ENCODE measurements at places on chromosomes 7 and 10.
A peak's percentile ranks its signal among the peaks of the same experiment; 100 is the strongest.

DNA sequence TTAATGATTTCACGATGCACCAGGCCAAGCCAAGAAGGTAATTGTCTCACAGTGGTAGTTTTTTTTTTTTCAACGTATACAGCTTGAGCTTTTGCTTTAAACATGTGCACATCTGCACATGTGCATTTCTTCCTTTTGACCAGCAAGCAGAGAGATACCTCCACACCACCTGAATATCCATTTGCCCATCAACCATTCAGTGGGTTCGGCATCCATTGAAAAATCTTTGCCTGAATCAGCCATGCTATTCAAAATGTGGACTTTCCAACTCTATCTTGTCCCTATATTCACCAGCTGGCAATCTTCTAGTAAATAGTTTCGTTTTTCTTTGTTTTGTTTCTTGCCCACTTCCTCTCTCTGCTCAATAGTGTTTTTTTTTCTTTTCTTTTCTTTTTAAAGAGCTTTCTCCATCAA, 7.7 kb upstream of the TRA2A start:
- DNase-seq = no peak

GRCh38 chr10:94292434-94293090, 70.2 kb downstream of the NOC3L start:
- peak; percentile 64 for DNase-seq

- no peak for DNase-seq
Observed at GRCh38 chr7:125572414-125572813, 642.8 kb upstream of the POT1 start.

DNA sequence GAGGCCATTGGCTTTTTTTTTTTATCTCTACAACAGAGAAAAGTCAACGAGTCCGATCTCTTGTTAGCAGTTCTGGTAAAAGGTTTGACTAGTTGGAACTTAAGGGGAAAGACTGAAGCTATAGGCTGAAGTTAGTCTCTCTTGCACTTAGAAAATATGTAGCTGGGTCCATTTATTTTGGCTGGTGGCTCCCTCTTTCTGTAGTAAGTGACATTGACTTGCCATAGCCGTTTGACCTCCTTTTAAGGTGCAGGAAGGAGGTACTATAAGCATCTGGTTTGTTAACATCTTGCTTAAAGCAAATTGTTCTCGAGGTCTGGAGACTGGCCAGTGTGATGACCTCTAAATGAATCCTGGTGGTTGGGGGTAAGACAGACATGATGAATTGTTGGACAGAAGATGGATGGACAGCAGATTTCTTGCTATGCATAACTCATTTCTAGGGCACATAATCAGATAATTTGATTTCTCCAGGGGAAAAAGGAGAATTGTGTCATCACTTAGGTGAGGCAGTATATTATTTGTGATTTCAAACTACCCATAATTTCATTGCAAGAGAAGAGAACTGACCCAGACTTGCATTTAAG, 356.3 kb upstream of the GALNT17 start:
- no peak for DNase-seq

DNA sequence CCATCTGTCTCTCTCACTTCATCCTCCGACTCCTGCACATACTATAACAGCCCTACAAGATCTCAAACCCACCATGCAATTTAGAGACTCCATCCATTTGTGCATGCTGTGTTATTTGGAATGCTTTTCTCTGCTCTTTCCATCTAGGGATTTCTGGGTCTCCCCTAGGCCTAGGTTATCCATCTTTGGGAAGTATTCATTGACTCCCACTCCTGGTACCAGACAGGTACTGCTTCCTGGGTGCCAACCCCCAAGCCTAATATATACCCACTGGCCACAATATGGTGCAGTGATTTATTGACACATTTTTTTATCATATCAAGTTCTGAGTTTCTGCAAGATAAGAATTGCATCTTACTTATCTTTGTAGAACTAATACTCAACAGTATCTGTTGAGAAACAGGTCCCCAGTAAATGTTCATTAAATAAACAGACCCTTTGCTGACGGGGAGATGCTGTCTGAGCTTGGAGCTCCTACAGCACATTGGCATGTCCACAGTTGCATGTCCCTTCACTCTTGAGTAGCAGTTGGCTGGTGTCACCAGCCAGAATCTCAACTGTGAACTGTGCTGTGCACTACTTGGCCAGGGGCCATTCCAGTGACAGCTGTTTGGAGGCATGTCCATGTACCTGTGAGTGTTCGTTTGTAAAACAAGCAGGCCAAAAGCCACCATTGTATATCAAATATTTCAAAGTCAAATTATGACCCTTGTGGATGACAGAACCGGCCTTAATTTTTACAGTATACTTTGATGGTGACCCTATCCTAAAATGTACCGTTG, 223.3 kb upstream of the NFE2L3 start:
- no peak for DNase-seq

DNA sequence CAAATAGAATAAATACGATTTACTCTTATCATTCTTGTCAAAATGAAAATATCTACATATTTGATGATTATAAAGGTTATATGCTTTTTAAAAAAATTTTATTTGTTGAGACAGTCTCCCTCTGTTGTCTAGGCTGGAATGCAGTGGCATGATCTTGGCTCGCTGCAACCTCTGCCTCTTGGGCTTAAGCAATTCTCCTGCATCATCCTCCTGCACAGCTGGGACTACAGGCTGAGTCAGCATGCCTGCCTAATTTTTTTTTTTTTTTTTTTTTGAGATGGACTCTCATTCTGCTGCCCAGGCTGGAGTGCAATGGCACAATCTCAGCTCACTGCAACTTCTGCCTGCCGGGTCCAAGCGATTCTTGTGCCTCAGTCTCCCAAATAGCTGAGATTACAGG, 48.9 kb downstream of the PUS7 start:
- no peak for DNase-seq

- no peak for DNase-seq
Observed at GRCh38 chr10:119078422-119079179, 2.0 kb downstream of the EIF3A start.

- no peak for DNase-seq
Observed at GRCh38 chr10:114723361-114723760, 65.3 kb upstream of the ABLIM1 start.

- no peak for DNase-seq
Observed at GRCh38 chr7:36648441-36648840, 75.9 kb downstream of the AOAH start.

- DNase-seq = peak; percentile 82
Observed at GRCh38 chr7:332646-333392, 42.8 kb downstream of the FOXL3 start.

DNA sequence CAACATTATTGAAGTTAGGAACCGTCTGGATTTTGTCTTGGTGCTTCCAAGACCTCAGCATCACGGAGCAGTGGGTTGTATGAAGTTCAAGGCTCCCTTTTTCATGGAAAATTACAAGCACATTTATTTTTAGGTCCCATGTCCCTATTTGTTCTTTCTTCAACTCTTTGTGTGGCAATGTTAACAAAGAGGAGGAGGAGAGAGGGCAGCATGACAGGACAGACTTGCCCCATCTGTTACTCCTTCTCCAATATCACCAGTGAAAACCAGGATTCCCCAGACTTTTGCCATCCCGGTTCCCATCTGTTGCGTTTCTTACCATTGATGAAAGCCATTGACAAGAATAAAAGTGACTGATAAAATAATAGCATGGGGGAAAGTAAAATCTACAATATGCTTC, 28.6 kb downstream of the EEPD1 start:
- no peak for DNase-seq

- no peak for DNase-seq
Observed at GRCh38 chr10:118926441-118926840, 103.1 kb upstream of the NANOS1 start.

- DNase-seq = no peak
Observed at GRCh38 chr10:90927293-90927692, 6.4 kb upstream of the ANKRD1 start.

DNA sequence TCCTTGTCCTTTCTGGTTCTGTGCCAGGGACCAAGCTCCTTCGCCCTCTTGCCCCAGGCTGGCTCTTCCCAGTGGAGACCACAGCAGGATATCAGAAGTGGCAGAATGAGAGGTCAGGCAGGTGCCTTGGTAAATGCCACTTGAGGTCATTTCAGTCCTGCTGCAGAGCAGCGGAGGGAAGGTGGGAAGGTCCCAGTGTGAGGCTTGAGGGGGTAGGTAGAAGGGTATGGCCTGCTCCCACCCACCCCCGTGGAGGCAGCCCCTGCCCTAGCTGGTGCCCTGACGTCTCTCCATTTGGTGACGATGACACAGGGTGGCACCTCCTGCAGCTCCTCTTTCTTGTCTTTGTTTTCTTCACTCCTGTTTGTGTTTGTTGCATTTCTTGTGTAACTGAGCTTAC, 538.8 kb downstream of the TCERG1L start:
- DNase-seq = no peak

GRCh38 chr7:5549096-5549763, 125.6 kb upstream of the TNRC18 start:
- DNase-seq = peak; percentile 58

- no peak for DNase-seq
Observed at GRCh38 chr10:6239213-6239991, 36.7 kb downstream of the PFKFB3 start.

DNA sequence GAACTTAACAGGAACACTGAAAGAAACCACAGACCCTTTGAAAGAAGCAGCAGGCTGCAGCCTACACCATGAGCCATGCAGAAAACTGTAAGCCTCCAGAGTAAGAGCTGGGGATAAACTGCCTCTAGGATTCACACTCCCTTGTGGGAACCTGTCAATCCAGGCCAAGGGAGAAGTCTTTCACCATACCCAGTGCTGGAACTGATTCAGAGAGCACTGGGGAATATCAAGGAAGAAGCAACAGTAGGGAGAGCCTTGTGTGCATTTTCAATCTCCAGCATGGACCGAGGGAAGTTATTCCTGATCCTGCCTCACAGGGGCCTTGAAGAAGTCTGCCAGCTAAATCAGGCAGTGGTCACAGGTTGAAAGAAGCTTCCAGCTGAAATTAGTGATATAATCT, 282.2 kb downstream of the AGMO start:
- no peak for DNase-seq

DNA sequence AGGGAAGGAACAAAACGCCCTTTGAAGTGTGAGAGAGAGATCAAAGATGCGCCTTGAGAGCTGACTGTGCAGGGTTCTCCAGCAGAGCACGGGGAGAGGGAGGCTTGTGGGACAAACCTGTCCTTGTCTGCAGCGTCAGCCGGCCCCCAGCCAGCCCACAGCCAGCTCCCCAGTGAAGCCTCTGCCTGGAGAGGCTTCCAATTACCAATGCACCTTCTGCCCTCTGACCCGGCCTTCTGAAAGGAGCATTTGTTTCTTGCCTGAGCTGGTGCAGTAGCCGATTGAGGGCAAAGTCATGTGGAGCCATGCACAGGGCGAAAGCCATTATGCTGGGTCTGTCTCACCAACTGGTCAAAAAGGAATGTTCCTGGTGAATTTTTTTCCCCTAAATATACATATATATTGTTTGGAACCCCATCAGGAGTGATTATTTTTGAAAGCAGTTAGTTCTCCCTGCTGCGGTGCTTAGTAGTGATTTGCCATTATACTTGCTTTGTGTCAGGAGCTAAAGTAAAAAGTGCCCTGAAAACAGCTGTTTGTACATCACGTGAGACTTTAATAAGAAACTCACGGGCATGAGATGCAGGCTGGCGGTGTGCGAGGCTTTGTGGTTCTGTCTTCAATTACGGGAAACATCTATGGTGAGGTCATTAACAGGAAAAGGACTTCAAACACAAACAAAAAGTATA, 268.6 kb downstream of the KLF6 start:
- DNase-seq = no peak

DNA sequence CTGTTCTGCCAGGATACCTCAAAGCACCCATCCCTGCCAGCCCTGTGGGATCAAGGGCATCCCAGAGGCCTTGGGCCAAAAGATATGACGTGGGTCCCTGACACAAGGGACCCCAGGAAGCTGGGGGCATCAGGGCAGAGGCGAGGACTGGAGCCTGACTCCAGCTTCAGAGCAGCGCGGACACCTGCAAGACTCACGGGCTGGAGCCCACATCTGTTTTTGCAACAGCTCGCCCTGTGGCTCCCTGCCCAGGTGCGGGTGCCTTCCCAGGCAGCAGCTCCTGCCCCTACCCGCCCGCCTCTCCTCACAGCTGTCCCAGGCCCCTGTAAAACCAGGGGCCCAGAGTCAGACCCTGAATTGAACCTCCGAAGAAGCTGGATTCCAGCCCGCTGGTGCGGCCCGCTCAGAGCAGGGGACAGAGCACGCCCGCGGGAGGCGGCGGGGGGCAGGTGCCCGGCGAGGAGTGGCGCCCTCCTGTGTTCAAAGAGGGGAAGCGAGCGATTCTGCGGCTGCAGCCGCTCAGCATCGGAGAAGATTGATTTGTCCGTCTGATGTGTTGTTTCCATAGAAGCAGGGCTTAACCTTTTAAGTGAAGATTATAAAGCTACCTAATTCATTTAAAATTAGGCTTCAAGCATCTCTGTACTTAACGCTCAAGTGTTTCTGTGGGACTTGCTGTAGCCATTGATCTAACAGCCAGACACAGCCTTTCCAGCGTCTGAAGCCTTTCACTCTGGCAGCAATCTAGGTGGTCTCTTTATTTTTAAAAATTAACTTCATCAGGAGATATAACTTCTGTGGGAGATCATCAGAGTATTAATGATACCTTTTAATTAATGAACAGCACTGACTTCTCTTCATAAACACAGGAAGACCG, 88.4 kb downstream of the BEND7 start:
- DNase-seq = peak; percentile 74

GRCh38 chr7:147941381-147941780, 649.2 kb upstream of the C7orf33 start:
- DNase-seq = no peak

GRCh38 chr10:15588151-15588550, 131.6 kb downstream of the ITGA8 start:
- no peak for DNase-seq

DNA sequence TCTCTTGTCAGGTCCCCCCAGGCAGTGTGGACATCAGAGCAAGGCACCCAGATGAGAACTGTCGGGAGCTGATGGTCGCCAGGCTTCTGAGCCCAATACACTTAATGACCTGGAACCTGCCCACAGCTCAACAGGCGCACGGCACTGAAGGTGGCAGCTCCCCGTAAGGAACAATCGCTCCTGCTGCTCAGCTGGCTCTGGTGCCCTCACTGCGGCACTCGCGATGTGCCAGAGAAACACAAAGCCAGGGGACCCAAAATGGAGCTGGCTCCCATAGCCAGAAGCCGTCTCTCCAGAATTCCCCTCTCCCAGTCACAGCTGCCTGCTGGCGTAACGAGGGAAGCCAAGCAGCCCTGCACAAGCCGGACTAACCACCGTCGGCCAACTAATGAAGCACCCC, 6.3 kb downstream of the CALN1 start:
- DNase-seq = no peak

DNA sequence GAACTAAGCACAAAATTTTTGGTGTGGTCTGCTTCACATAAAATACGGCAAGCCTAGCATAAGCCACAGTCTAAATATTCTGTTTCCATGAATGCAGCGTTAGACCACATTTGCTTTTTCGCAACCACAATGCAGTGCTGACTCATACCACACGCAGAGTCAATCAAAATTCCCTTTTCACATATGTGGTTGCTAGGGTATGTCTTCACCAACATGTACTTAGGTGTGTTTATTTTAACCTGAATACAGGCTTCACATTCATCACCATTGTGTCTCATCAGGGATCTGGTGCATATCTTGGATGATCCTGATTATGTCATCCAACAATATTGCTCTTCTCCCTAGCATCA, 90.8 kb downstream of the CHN2 start:
- DNase-seq = no peak

Data from psoas muscle (tissue), 8 donors.